ENCODE measurements at places on chromosomes 7 and 10.
A peak's percentile ranks its signal among the peaks of the same experiment; 100 is the strongest.

DNA sequence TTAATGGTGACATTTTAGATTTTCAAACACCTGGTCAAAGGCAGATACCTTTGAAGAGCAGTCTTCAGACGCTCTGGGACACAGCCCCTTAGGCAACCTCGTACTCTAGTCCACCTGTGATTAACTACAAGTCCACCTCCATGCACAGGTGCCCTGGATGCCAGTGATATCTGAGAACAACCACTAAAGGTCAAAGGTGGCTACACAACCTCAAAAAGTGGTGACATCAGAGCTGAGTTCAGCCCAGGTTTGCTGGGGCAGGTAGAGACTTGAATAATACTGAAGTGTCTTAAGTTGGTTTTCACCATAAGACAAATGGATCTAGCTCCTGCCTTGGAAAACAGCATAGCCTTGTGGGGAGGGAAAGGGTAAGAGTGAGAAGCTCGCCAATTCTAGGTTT, 143.4 kb upstream of the ADO start:
- DNase-seq, result no peak

DNA sequence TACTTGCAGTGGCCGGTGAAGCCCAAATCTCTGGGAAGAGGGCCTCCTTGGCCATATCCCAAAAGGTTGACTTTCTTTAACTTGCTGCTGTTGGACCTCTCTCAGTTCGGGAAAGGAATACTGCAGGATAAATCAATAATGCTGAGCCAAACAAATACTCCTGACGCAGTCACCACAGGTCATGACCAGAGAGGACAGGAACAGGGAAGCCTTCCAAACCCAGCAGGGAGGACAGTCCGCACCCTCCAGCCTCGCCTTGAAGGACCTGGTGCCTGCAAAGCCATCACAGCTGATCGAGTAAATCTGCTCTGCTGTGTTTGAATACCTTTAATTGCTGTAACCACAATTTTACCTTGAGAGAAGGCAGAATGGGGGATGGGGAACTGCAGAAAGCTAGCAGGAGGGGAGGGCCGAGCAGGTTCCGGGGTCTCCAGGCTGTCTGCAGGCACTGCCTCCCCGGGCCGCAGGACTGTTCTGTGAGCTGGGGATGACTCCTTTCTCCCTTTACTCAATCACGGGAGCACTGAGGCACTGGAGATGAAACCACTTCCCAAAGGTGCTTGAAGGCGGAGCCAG, 20.8 kb upstream of the INSIG1 start:
- no peak for DNase-seq

DNA sequence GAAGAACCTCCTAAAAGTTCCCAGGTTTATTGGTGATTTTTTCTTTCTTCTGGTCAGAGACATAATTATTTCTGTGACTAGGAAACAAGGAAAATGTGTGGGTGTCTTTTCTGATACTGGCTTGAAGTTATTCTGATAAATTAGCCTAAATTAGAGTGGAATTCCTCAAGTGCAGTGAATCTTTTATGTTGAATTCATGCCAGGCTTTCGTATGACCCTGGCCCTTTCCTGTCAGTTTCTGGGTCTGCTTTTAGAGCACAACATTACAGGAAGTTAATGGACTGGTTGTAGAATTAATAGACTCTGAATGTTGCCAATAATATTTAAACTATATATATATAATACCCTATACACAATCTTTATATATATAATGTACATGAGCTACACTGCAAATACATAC, 230.6 kb upstream of the KIAA1217 start:
- DNase-seq, result no peak

DNA sequence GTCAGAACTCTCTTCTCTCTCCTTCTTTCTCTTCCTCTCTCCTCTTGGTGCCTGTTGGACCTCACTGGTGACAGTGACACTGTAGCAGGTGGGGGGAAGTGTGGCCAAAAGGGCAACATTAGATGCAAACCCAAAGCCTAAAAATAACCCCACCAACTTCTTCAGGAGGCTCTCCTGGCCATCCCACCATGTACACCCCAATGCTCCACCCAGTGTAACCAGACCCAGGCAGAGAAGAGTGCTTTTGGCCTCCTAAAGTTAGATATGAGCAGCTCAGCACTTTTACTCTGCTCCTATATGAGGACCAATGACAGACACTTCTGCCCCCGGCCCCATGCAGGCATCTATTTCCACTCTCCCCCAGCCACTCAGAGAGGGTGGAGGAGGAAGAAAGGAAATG, 5.5 kb downstream of the MYOZ1 start:
- no peak for DNase-seq

DNA sequence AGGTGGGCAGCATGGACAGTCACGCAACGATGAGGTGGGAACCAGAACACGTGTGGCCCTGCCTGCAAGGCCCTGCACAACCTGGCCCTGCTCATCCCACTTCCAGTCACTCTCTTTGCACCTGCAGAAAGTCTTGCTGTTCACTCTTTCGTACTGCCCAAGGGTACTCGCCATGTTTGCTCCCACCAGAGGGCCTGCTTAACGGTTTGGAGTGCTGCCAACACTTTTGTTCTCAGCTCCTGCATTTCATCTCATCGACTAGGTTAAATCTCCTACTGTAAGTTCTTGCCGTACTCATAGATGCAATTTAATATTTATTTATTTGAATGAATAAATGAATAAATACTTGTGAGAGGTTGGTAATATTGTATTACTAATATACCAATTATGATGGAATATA, 315.3 kb downstream of the SDK1 start:
- no peak for DNase-seq

GRCh38 chr7:29588212-29588611, 24.6 kb downstream of the PRR15 start:
- DNase-seq, result no peak

DNA sequence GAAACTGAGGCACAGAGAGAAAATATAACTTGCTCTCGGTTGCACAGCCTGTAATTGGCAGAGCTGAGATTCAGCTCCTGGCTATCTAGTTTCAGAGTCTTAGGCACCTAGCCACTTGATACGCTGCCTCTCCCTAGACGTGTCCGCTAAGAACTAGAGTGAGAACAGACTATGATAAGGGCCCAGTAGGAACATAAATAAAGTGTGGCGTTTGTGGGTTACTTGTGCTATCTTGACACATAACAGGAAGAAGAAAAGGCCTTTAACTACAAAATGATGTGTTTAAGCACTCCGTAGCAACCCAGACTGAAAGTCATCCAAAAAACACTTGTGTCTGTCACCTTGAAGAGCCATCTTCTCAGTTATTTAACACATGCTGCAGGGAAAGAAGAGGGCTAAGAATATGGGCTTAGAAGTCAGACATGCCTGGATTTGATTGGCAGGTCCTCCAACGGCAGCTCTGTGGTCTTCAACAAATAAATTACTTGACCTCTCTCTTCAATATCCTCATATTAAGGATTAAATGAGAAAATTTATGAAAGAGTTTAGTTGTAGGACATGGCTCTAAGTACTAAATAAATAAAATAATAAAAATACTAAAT, 96.2 kb downstream of the SGMS1 start:
- peak; percentile 83 for DNase-seq

DNA sequence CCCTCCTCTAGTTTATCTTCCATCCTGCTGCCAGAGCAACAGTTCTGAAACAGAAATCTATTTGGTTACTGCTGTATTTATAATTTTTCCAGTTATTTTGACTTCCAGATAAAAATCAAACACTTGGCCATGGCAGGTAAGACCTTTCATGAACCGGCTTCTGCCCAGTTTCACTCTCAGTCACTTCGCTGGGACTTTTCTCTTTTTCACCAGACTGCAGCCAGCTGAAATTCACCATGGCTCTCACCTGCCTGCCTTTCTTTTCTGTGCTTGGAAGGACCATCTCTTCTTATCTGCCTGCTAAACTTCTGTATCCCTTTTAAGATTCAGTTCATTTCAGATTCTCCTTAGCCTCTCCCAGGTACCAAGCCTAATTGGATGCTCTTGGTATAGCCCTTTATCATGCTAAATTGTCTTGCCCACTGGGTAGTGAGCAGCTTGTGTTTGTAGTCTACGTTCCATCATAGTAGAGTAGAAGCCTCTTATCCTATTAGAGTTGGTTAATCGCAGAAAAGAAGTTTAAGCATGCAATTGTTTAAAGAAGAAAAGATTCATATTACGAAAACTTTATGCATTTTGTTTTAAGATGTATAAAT, 71.7 kb downstream of the TAF3 start:
- no peak for DNase-seq

DNA sequence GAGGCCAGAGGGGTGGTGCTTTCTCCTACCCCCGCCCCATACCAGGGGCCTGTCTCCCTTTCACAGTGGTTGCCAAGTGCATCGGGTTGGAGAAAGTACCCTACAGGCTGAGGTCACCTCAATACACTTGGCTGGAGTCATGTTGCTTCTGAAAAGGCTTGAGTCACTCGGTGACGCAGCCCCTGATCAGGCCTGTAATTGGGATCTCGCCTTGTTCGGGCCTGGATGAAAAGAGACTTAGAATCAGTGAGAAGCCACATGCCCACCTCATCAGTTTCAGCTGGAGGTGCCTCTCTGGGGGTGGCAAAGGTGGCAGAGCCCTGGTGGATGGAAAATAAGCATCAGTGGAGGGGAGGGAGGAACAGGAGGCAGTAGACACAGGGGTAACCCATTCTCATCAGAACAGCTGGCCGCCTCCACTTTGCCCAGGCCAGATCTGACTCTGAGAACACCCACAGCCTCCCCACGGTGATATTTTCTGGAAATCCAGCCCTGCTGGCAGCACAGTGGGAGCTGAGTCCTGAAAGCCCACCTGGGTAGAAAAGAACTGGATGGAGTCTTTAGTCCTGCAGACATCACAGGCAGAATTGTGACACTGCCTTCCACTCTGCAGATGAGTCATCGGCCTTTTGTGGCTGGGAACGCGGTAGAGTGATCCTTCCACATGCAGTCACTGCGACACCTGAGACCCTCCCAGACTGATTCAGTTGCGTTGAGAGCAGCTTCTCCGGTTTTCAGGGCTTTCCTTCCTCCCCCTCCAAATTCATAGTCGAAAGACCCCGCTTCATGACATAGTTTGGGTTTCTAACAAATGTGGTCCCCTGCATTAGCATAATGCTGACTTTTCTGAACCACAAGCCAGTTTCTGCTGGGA, 108.0 kb downstream of the GRK5 start:
- peak; percentile 41 for DNase-seq

- no peak for DNase-seq
Observed at GRCh38 chr7:2820508-2820934, 23.6 kb downstream of the GNA12 start.

DNA sequence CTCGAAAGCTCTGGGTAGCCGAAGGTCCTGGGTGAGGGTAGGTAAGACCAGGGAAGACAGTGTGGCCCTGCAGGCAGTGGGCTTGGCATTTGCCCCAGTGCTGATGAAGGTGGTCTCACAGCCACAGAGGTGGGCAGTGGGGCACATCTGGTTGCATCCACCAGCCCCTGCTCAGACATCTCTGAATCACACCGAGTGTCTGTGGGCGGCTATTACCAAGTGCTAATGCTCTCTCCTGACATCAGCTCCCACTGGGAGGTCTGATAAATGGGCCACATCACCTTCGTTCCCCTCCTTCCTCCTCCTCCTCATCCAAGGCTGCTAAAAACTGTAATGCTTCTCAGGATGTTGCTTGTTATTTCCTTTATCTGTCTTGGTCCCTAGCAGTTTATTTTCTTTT, 330.9 kb upstream of the COBL start:
- no peak for DNase-seq

- no peak for DNase-seq
Observed at GRCh38 chr10:68333058-68333395, 299 bp upstream of the PBLD start.

- DNase-seq, result no peak
Observed at GRCh38 chr7:50959991-50960390, 177.3 kb upstream of the GRB10 start.

GRCh38 chr10:61398366-61399129, 54.6 kb downstream of the TMEM26 start:
- DNase-seq, result no peak

DNA sequence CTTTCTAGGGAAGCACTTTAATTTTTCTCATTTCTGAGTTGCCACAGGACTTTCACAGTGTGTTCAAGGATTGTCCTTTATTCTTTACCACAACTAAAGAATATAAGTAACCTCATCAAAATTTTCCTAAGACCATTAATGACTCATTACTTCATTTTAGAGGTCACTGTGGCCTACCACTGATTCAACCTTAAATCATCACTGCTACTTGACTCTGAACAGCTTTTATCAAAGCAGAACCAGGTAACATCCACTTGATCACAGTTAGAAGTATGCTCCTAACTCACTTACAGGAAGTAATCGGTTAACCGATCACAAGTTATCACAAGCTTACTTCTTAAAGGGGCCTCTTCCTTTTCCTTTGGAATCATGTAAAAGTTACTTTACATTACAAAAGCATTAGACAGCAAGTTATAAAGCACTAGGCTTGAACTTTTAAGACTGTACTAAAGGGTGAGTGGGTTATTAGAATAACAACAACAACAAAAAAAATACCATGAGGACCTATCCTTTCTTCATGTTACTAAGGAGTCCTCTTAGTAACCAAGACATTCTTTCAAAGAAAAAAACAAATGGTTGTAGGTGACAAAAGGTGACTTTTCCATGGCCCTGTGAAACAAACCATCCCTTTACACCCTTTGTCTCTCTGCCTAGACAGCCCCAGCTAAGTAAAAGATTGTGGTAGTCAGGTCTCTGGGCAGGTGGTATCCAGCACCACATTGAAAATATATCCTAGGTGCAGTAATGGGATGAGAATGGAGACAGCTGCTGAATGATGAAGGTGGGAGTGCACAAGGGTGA, 40.0 kb upstream of the PDK4 start:
- peak; percentile 34 for DNase-seq

DNA sequence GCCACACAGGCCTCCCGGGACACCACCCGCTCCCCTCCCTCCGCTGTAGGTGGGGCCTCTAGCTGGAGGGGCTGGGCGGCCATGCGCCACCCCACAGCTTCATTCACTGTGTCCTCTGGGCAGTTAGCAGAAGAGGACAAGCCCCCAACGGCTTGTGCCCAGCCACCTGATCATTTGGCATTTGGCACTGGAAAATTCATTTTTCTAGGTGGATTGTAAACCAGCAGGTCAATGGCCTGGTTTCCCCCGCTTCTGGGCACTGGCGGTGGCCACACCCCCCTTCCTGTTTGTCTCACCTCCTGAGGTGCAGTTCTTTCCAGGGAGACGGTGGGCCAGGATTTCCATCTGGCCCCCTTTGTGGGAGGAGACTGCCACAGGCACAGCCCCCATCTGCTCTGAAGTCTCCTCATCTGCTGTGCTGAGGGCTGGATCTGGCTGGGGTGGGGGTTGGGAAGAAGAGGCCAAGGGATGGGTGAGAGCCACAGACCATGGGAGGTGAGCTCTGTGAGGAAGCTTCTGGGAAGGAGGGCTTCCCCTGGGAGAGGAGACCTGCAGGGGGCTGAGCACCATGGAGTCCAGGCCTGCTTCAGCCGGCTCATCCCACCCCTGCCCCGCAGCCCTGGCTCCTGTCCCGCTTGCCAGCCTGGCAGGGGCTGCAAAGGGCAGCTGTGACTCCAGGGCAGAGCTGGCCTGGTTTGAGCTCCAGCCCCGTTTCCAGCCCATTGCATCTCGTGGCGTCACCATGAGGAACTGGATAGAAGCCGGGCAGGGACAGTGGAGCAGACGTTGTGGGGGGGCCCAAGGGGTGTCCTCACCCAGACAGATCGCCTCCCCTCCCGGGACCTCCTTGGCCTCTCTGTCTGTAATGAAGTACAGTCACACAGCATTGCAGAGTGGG, 40.1 kb upstream of the SLC29A3 start:
- no peak for DNase-seq

GRCh38 chr7:27245798-27246691, 3.4 kb downstream of the EVX1 start:
- DNase-seq, result peak; percentile 46

- DNase-seq, result no peak
Observed at GRCh38 chr7:51126324-51126723, 190.3 kb downstream of the COBL start.

GRCh38 chr7:84538268-84538667, 343.7 kb upstream of the SEMA3A start:
- DNase-seq, result no peak
